ENCODE measurements at places on chromosomes 5 and 9.
A peak's percentile ranks its signal among the peaks of the same experiment; 100 is the strongest.

DNA sequence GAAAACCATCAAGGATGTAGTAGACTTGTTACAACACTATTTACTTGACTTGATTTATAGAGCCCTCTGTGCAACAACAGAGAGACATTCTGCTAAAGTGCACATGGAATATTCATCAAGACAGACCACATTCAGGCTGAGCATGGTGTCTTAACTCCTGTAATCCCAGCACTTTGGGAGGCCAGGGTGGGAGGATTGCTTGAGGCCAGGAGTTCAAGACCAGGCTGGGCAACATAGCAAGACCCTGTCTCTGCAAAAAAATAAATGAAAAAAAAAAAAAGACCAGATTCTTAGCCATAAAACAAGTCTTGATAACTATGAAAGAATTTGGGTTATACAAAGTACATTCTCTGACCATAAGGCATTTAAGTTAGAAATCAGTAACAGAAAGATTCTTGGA, 25.3 kb downstream of the DENND4C start:
- no peak for DNase-seq

GRCh38 chr9:29826421-29826820, 2253.1 kb upstream of the C9orf72 start:
- DNase-seq: no peak

- DNase-seq: no peak
Observed at GRCh38 chr5:2251751-2252150, 369.0 kb upstream of the IRX4 start.

- peak; percentile 66 for DNase-seq
Observed at GRCh38 chr5:72234265-72234700, 85.8 kb downstream of the MRPS27 start.

- no peak for DNase-seq
Observed at GRCh38 chr5:91499943-91500531, 116.9 kb upstream of the ARRDC3 start.
